Progenitor cell of endocrine pancreas (in vitro differentiated cells): ENCODE measurements at places on chromosomes 16 and 17.

GRCh38 chr17:28928061-28928460 lies 23.3 kb downstream of the PHF12 start:
- no peak for DNase-seq

DNA sequence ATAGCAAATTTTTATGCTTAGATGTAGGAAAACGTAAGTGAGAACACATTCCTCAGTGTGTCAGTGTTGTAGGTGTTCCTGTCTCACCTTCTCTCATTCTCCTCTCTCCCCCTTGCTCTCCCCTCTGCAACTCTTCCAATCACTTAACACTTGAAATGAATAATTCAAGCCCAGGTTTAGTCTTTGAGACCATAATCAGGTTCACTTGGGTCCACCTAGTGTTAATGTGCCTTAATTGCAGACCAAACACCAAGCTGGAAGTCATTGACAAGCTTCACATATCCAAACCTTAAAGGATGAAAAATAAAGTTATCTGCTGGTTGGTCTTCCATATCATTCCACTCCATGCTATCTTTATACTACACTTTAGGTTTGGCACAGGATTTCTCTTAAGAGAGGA lies 37.0 kb downstream of the STXBP4 start:
- DNase-seq = no peak

- DNase-seq = no peak
Measured at GRCh38 chr16:70576431-70577255, 53.0 kb downstream of the SF3B3 start.

DNA sequence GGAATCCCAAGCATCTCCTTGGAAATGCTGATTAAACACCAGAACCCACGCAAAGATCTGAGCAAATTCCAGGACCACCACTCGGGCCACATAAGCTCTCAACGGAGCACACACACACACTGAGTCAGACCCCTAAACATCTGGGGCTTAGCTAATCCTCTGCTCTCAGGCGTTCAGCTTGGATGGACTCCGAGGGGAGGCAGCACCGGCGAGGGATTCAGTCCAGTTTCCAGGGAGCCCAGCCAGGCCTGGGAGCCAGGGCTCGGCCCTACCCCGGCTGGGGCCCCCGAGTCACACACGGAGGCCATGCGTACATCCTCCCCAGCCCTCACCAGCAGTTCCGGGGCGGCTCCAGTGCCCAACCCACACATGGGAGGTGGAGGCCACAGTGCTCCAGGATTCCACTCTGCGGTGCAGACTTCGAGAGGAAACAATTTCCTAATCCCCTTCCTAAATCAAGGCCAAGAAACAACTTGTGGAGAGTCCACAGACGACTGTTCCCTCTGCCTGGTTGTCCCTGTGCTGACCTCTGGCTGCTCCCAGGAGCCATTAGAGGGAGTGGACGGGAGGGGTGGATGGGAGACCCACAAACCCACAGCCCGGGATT lies 70.5 kb downstream of the GAS7 start:
- DNase-seq = no peak

DNA sequence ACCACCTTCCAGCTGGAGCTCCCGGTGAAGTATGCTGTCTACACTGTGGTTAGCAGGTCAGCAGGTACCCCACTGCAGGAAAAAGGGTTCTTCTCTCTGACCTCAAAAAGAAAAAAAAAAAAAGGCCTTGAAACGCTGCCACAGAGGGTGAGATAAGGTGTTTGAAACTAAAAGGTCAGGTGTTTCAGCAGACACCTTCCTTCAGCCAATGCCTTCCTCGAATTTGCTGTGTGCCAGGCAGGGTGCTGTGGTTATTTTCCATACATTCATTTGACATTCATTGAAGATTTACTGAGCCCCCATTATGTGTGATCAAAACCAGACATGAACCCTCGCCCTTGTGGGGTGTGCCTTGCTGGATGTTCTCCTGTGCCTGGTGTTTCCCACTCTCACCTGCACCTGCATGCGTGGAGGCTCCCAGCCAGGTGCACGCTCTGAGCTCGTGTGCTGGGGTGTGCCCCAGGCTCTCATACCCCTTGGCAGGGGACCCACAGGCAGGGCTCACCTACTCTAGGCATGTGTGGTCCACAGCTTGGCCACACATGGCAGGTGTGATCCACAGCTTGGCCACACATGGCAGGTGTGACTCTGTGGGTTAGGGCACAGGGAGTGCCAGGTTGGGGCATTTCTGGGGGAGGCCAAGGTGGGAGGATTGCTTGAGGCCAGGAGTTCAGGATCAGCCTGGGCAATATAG lies 15.8 kb upstream of the ITGAD start:
- DNase-seq = no peak

DNA sequence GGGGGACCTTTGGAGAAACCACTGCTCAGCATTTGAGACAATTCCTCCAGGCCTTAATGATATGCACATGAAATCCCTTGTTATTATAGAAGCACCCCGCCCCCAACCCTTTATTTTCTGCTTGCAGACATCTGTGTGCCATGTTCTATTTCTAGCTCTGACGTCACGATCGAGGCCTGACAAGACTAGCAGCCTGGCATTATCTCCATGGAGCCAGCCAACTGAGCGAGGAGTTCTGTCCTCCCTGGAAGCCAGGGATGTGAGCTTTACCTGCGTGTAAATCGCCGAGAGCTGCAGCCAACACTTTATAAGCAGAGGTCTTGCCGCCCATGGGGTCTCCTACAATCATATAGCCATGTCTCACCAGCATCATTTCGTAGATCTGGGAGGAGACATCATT lies 116.9 kb downstream of the DNAH3 start:
- DNase-seq = no peak

DNA sequence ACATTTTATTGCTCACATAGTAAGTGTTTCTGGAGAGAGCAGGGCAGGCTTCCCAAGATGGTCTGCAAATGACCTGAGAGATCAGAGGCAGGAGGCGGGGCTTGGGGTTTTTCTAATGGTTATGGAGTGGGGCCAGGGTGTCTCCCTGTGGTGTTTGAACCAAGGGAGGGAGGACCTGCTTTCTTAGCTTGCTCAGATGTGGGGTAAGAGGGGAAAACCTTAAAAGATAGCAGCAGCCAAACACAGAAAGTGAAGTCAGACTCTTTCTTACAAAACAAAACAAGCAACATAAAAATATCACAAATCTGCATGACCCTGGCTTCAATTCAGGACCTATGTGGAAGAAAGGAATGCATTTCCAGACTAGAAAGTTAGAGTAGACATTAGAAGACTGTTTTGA lies 22.9 kb upstream of the DNAJA2 start:
- DNase-seq = no peak

GRCh38 chr16:17743158-17743557 lies 272.4 kb upstream of the XYLT1 start:
- DNase-seq = no peak

- DNase-seq = no peak
Measured at GRCh38 chr17:21005367-21005766, 37.4 kb downstream of the USP22 start.
